ENCODE measurements at places on chromosomes 6 and 20.

GRCh38 chr6:149941583-149942460 is at the start of gene ULBP2:
Gene ULBP2, plus strand, starts transcription at chr6:149942014. Its CDS starts 59 bp downstream, at chr6:149942073.
- DNase-seq = peak; percentile 85

- no peak for DNase-seq
Measured at GRCh38 chr6:98942263-98942803, 5.4 kb downstream of the FBXL4 start.

DNA sequence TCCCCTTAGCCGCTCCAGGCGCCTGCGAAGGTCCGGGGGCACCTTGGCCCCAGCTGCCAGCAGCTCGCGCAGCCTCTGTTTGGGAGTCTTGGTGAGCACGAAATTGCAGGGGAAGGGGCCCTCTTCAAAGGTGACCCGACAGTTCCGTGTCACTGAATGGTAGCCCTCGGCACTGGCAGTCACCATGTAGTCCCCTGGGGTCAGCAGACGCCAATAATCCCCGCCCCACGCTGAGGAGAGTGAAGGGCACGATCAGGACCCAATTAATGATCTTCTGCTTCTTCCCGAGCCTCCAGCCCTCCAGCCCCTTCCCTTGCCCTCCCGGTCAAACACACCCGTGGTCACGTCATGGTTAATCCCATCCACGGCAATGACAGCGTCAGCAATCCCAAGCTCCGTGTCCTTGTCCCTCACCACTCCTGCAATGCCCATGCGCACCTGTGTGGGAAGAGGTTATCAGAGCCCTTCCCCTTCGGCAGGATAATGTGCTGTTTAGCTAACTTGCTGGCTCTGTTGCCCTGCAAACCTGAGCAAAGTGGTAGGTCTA is 6.2 kb downstream of the CPXM1 start:
- DNase-seq = no peak

GRCh38 chr20:5220321-5221060 is 93.7 kb downstream of the CDS2 start:
- DNase-seq = no peak

GRCh38 chr6:83859410-83860358 is at the start of gene CYB5R4:
Gene CYB5R4, plus strand, starts transcription at chr6:83859689. Its CDS starts 94 bp downstream, at chr6:83859783.
- peak; percentile 95 for DNase-seq

GRCh38 chr6:10552270-10552810 is 31.2 kb downstream of the GCNT2 start:
- DNase-seq = no peak

Data from activated CD4-positive, alpha-beta T cell treated with anti-CD3 and anti-CD28 coated beads, Interleukin-2, amount 50 U/mL, for 16 hours (primary cell).